ENCODE measurements at places on chromosomes 12 and 14. TPM values are rescaled to one million over a fixed set of nuclear protein-coding genes. Genes with fewer than 3 reads are reported as not detected.

GRCh38 chr14:65840786-65841185 lies 428.3 kb downstream of the FUT8 start:
- peaks cover 34% of the 10 kb centered on the region for H3K4me1 ChIP-seq
- no peak for DNase-seq
- no peaks in the 10 kb centered on the region for H3K27me3 ChIP-seq
- H3K36me3 ChIP-seq = no peaks in the 10 kb centered on the region
- H3K4me3 ChIP-seq = no peak overlapping the region

LRP1 gene
- 13.9 TPM for total RNA-seq

A2M gene
- 0.03 TPM for total RNA-seq

- H3K4me1 ChIP-seq = peaks cover 37% of the 10 kb centered on the region
- peak overlapping the region; percentile 2 for H3K27ac ChIP-seq
- no peak for DNase-seq
- H3K36me3 ChIP-seq = no peaks in the 10 kb centered on the region
Observed at GRCh38 chr14:68041876-68042354, 222.3 kb downstream of the RAD51B start.

DNA sequence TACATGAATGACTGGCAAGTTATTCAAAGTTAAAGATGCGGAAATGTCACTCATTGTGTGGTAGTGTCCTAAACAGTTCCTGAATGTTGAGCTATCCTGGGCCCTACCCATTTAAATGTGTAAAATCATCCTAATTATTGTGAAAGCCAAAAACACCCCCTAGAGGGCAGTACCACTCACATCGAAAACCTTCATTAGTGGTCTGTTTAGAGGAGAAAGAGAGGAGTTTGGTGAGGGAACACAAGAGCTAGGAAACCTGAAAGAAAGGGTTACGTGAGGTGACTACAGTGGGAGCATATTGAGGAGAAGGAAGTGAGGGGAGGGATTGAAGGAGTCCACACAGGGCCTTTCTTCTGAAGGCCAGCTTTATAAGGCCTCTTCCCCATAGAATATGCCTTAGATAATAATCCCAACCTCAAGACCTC lies 2.5 kb upstream of the TEP1 start:
- H3K36me3 ChIP-seq = no peaks in the 10 kb centered on the region
- no peaks in the 10 kb centered on the region for H3K27me3 ChIP-seq
- no peak overlapping the region for H3K4me3 ChIP-seq
- H3K4me1 ChIP-seq = peaks cover 3% of the 10 kb centered on the region

DNA sequence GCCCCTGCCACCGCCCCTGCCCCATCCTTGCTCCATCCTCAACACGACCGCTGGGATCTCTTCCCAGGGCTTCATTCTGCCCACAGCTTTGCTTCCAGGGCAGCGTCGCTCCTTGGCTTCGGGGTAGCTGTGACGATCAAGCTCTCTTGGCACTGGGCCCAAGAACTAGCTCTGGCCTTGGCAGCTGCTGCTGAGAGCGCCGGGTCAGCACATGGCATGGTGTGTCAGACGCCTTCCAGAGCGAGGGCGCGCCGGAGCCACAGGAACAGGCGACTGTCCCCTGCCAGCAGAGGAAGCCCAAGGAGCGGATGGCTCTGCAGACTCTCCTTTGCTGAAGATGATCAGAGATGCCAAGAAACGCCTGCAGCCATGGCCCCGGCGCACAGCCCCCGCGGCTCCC lies 15.9 kb downstream of the RAB35 start:
- no peak overlapping the region for H3K27ac ChIP-seq
- no peak overlapping the region for H3K4me3 ChIP-seq
- peaks cover 7% of the 10 kb centered on the region for H3K4me1 ChIP-seq
- H3K36me3 ChIP-seq = no peaks in the 10 kb centered on the region

DNA sequence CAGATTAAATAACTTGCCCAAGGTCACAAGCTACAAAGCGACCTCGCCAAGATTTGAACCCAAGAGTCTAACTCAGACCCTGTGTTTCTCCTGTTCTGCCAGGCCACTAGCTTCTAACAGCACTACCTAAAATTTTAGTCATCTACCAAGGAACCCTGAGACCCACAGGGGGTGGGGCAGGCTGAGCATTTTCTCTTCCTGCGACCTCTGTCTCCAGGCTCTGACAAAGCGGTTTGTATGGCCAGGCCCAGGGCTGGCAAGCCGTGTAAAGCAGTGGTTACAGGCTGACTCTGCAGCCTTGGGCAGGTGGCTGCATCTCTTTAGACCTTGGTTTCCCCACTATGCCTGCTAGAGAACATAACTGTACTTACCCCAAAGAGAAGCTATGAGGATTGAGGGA lies 5.3 kb downstream of the VDR start:
- no peaks in the 10 kb centered on the region for H3K36me3 ChIP-seq
- H3K27me3 ChIP-seq = peaks cover 61% of the 10 kb centered on the region
- no peak for DNase-seq

- H3K36me3 ChIP-seq = no peaks in the 10 kb centered on the region
- no peaks in the 10 kb centered on the region for H3K27me3 ChIP-seq
- H3K27ac ChIP-seq = no peak overlapping the region
- no peak for DNase-seq
- peaks cover 5% of the 10 kb centered on the region for H3K4me1 ChIP-seq
Observed at GRCh38 chr14:79878785-79879184, 332.5 kb downstream of the DIO2 start.

DNA sequence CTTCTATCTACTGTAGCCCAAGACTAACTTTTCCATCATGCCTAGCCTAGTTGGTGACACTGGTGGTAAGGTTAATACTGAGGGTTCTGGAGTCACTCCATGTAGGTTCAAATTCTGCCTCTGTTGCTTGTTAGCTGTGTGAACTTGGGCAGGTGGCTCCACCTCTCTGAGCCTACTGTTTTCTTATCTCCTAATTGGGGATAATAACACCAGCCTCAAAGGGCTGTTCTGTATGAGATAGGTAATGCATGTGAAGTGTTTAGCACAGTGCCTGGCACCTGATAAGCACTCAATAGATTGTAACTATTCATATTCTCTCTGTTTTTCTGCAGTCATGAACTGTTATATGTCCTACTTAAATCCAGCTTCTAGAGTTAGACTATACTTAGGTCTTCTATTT lies 17.5 kb upstream of the SPPL3 start:
- H3K27me3 ChIP-seq = no peaks in the 10 kb centered on the region
- H3K27ac ChIP-seq = no peak overlapping the region
- H3K4me3 ChIP-seq = no peak overlapping the region
- H3K4me1 ChIP-seq = no peaks in the 10 kb centered on the region
- no peak for DNase-seq

NYNRIN gene
- total RNA-seq = 15.5 TPM

DEPDC4 gene
- 8.3 TPM for total RNA-seq

MIPOL1 gene
- total RNA-seq = 13.8 TPM

DNA sequence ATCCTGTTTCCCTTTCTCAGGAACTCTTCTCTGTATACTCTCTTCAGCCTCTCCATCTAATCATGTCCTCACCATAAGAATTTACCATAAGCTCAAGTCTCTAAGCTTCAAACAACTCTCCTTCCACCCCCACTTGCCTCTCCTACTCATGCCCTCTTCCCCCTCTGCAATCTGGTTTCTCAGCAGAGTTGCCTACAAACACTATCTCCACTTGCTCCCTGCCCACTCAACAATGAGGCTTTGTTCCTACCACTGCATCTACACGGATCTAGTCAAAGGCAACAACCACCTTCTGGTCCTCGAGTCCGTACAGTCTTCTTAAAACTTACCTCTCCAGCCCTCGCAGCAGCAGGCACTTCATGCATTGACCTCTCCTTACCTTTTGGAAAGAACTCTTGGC lies 17.2 kb upstream of the FBLN5 start:
- no peak overlapping the region for H3K27ac ChIP-seq
- no peaks in the 10 kb centered on the region for H3K4me1 ChIP-seq
- no peaks in the 10 kb centered on the region for H3K27me3 ChIP-seq
- DNase-seq = no peak

DNA sequence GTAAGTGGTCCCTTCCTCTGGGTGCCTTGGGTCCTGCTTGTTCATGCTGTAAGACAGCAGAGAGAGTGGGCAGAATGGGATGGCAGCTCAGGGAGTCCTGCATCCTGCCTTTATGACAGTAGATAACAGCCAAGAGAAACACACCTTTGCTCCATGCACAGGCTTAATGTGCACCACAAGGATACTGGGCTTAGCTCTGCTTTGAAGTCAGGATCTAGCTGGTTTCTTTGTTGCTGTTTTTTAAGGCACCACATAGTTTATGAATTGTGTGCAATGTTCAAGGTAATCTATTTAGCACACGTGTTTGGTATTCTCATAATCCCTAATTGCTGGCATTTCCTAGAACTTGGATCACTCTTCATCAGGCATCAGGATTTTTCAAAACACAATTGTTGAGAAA lies 239.5 kb upstream of the DCN start:
- no peak overlapping the region for H3K27ac ChIP-seq
- H3K36me3 ChIP-seq = no peaks in the 10 kb centered on the region
- H3K4me3 ChIP-seq = no peak overlapping the region
- peaks cover 9% of the 10 kb centered on the region for H3K4me1 ChIP-seq
- no peak for DNase-seq

KRT82 gene
- total RNA-seq = not detected

GRCh38 chr14:72350215-72350614 lies 418.0 kb downstream of the RGS6 start:
- no peaks in the 10 kb centered on the region for H3K27me3 ChIP-seq
- H3K27ac ChIP-seq = no peak overlapping the region
- H3K4me1 ChIP-seq = no peaks in the 10 kb centered on the region
- no peaks in the 10 kb centered on the region for H3K36me3 ChIP-seq
- no peak for DNase-seq
- H3K4me3 ChIP-seq = no peak overlapping the region

PPP1R1A gene
- total RNA-seq = 2.3 TPM

GRCh38 chr12:42701084-42701483 lies 111.5 kb upstream of the PRICKLE1 start:
- DNase-seq = no peak
- no peak overlapping the region for H3K4me3 ChIP-seq
- no peak overlapping the region for H3K27ac ChIP-seq
- no peaks in the 10 kb centered on the region for H3K4me1 ChIP-seq
- no peaks in the 10 kb centered on the region for H3K27me3 ChIP-seq
- no peaks in the 10 kb centered on the region for H3K36me3 ChIP-seq

GRCh38 chr12:108033090-108033489 lies 96.0 kb upstream of the WSCD2 start:
- no peaks in the 10 kb centered on the region for H3K36me3 ChIP-seq
- H3K4me1 ChIP-seq = peaks cover 52% of the 10 kb centered on the region
- peak overlapping the region; percentile 65 for H3K27ac ChIP-seq

DNA sequence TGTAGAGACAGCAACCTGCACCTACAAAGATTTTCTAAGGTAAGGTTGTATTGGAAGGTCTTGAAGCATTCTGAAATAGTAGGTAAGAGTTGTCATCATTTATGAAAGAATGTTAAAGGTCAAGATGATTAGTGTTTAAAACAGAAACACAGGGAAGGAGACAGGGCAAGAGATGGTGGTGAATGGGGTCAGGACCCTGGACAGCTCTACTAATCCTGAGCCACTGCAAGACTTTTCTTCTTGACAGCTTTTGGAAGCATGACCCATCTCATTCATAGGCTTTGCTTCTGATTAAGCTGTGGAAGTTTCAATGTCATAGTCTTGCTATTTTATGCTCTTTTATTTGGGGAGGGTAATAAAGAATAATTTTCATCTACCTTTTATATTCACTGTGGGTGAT lies 75.5 kb upstream of the CAND1 start:
- no peaks in the 10 kb centered on the region for H3K4me1 ChIP-seq
- H3K36me3 ChIP-seq = no peaks in the 10 kb centered on the region
- no peaks in the 10 kb centered on the region for H3K27me3 ChIP-seq
- DNase-seq = peak; percentile 70
- no peak overlapping the region for H3K4me3 ChIP-seq

RNASE4 gene
- 2.0 TPM for total RNA-seq

PPP1CC gene
- total RNA-seq = 629 TPM

- H3K4me1 ChIP-seq = peaks cover 3% of the 10 kb centered on the region
- no peak overlapping the region for H3K27ac ChIP-seq
Observed at GRCh38 chr14:51370758-51371386, 130.8 kb downstream of the TMX1 start.

INF2 gene
- total RNA-seq = 7.8 TPM

GRCh38 chr12:131345521-131346436 lies 365.1 kb upstream of the SFSWAP start:
- H3K27ac ChIP-seq = no peak overlapping the region
- no peak overlapping the region for H3K4me3 ChIP-seq
- no peaks in the 10 kb centered on the region for H3K27me3 ChIP-seq
- H3K4me1 ChIP-seq = no peaks in the 10 kb centered on the region
- no peak for DNase-seq
- no peaks in the 10 kb centered on the region for H3K36me3 ChIP-seq

- H3K4me1 ChIP-seq = no peaks in the 10 kb centered on the region
- H3K27ac ChIP-seq = no peak overlapping the region
- peak; percentile 2 for DNase-seq
Observed at GRCh38 chr14:52360831-52361230, 46.7 kb downstream of the PTGER2 start.

TMTC1 gene
- 16.1 TPM for total RNA-seq

DNA sequence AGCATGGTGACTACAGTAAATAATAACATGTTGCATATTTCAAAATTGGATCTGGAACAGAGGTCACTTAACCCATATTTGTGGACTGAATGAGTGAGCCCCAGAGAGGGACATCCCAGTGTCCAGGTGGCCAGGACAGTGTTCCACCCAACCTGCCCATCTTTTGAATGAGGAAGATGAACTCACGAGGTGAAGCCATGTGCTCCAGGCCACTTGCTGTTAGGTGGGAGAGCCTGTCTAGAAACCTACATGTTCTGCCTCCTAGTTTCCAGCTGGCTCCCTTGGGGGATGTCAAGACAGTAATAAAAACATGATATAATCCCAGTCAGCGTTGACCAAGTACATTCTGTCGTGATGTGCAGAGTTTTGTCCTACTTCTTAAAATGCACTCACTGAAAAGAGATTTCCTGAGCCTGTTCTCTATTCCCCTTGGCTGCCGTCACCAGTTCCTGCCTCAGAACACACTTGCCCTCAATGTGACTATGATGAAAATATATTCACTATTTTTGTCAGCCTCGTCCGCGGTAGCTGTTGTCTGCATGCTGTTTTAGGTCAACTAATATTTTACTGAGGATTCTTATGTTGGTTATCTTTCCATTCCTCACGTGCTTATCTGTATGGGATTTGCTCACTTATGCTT lies 25.7 kb downstream of the TSPAN9 start:
- H3K27ac ChIP-seq = no peak overlapping the region
- H3K4me3 ChIP-seq = no peak overlapping the region
- H3K27me3 ChIP-seq = no peaks in the 10 kb centered on the region
- no peak for DNase-seq

GPD1 gene
- total RNA-seq = 1.4 TPM

DNA sequence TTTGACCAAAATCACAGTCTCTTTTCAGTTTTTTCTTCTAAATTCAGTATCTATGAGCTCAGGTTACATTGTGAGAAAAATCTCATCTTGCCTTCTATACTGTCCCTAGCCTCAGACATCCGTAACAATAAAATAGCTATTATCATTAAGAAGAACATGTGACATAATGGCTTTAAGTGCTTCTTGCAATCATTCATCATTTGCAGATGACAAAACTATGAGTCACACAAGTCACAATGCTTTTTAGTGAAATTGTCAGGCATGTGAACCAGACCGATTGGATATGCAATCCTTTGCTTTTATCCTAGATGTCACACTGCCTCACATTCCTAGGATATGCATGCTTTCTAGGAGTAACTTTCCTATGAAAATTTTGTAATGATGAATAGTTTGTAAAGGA lies 313.1 kb downstream of the SLC6A15 start:
- H3K27ac ChIP-seq = no peak overlapping the region
- DNase-seq = no peak
- H3K27me3 ChIP-seq = no peaks in the 10 kb centered on the region
- no peaks in the 10 kb centered on the region for H3K36me3 ChIP-seq

RNF212B gene
- 0.50 TPM for total RNA-seq

All from neural progenitor cell (in vitro differentiated cells).